ENCODE measurements at places on chromosomes 2 and 18.

DNA sequence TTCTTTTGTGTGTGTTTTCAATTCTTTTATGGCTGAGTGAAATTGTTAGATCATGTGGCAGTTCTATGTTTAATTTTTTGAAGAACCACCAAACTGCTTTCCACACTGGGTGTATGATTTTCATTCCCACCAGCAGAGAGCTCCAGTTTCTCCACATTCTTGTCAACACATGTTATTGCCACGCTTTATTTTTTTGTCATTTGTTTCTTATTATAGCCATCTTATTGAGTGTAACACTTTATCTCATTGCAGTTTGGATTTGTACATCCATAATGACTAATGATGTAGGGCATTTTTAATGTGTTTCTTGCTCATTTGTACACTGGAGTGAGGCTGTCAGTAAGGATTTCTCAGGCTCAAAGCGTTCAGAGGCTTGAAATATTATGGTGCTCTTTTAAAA is 184.2 kb downstream of the PIEZO2 start:
- DNase-seq, result no peak

GRCh38 chr2:219663116-219663762 is 35.8 kb downstream of the SLC4A3 start:
- DNase-seq, result no peak

- DNase-seq, result no peak
Measured at GRCh38 chr2:224166654-224167053, 127.6 kb upstream of the SERPINE2 start.

DNA sequence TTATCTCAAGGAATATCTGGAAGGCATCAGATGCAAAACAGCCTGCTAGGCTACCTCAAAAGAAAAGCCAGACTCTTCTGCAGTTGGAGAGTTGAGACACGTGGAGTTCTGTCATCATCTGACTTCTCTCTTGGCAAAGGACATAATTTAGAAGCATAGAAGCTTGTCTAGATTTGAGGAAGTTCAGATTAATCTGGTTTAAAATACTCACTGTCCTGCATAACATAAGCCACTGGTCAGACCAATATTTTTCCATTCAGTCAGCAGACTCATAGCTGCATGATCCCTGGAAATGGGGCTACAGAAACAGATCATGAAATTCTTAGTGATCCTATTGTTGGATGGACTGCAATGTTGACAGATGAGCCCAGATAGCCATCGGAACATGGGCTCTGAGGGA is 349.0 kb downstream of the TXNL1 start:
- DNase-seq, result no peak

- DNase-seq, result no peak
Measured at GRCh38 chr2:220528180-220528675, 900.8 kb downstream of the SLC4A3 start.

DNA sequence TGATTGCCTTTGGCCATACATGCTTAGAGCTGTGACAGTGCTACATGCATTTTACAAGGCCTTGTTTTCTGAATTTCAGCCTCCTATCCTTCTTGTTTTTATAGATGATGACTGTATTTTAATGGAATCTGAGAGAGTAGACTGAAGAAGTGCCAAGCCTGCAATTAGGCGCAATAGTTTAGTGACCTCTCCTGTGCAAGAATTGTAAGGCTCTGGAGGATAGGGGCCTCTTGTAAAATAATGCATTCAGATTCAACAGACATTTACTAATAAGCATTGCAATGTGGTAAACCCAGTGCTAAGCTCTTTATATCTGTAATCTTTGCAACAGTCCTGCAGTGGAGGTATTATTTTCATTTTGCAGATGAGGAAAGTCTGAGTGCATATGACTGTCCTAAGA is 105.5 kb downstream of the TDRD15 start:
- DNase-seq, result no peak

DNA sequence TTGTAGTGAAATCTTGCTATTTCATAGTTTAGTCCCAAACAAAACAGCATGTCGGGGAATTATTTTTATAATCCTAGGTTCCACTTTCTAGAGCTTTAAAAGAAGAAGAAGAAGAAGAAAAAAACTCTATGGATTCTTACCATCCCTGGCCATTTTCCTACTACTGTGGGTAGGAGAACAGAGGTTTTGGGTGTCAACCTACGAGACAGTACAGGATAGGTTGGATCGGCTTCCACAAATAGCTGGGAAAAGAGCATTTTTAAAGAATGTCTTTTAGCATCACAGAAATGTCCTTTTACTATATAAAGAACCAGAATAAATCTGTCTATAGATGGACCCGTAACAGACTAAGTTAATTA is 65.2 kb downstream of the RBMS1 start:
- DNase-seq, result no peak

DNA sequence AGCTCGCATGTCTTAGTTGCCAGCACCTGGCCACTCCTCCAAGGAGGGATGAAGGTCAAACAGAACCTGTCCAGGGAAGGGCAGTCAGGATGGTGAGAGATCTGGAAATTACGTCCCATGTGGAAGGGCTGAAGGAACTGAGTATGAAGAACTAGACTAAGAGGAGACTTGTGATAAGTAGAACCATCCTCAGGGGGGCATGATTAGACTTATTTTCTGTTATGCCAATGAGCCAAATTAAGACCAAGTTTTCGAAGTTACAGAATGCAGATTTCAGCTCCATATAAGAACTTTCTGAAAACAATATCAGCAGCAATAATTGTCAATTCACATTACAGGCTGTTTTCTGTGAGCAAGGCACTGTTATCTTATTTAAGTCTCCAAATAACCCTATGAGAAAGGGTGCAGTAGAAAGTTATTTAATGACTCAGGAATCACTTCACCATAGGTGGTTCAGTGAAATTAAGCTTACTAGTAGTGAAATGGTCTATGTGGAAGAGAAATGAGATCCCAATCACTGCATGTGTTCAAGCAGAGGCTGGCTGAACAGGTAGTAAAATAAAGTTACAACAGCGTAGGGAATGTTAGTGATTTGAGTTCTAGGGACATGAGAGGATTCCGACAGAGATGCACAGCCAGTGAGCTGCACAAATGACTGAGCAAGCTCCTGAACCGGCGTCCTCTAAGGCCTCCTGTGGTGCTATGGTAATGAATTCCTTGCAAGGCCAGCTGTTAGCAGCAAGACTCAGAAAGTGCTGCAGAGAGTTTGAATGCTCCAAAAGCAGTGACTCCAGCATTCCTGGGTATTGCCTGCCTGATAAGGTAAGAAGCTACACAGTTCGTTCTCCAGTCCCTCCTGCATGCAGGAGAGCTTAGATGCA is 4.5 kb upstream of the DYM start:
- DNase-seq, result no peak

DNA sequence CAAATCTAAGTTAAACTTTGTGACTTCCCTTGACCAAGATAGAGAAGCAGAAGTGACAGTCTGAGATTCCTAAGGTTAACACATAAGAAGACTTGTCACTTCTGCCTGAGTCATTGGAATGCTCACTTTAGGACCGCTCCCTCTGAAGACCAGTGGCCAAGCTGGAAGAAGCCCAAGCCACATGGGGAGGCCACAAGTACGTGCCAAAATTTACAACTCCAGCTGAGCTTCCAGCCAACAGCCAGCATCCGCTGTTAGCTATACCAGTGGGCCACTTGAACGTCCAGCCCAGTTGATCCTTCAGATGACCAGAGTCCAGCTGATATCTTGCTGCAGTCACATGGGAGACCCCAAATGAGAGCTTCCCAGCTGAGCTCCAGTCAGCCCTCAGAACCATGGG is 18.1 kb upstream of the ANTXR1 start:
- DNase-seq, result no peak

DNA sequence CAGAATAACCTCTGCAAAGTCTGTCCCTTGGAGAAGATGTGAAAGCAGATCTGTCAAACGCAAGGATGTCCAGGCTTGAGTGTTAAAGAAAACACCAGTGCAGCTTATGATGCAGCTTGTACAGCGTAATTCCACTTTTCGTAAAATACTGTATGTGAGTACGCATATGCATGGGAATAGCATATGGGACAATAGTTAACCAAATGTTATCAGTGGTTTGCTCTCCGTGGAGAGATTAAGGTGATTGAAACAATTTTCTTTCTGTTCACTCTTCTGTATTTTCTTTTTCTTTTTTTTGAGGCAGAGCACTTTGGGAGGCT is 27.2 kb downstream of the ATOH8 start:
- no peak for DNase-seq

- no peak for DNase-seq
Measured at GRCh38 chr2:102463160-102463559, 9.9 kb upstream of the SLC9A4 start.

- no peak for DNase-seq
Measured at GRCh38 chr18:56351911-56352500, 286.4 kb downstream of the TXNL1 start.

DNA sequence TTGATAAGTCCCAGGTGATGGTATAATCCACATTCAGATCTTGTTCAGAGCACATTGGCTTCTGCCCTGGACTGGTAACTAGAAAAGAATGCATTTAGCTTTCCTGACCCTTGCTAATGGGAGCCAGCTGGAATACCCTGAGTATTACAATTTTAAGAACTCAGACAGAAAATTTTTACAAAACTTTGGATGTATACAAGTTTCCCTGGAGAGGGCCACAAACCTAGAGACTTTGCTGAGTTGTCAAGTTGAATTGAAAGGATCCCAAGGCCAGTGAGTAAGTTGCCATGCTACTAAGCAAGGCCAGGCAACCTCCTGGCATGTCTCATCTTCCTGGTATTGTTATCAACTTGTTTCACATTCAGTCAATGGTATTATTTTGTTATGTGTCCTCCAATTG is 20.0 kb upstream of the NABP1 start:
- no peak for DNase-seq

DNA sequence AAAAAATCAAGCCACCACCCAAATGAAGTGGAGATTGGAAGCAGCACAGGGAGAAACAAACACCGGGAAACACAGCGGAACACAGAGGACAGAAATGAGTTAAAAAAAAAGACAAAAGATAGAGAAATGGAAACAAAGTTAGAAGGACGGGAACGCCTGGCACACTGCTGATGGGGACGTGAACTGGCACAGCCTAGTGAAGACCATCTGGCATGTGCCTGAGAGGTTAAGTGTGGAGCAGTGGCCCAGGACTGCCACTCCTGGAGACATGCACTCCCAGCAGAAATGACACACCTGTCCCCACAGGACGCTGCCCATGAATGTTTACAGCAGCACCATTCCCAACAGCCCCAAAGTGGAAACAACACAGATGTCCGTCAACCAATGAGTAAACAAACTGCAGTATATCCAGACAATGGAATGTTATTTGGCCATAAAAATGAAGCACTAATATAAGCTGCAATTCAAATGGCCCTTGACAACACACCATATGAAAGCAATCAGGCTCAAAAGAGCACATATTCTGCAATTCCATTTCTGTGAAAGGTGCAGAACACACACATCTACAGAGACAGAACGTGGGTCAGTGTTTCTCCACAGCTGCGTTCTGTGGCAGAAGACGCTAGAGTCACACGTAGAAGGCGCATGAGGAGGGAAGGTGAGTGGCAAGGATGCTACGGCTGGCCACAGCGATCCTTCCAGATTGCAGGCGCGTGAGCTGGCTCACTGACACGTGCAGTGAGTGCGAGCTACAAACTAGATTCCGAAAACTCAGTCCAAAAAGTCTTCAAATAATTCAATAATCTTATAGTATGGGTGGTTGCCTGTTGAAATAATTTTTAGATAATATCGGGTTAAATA is 24.6 kb downstream of the THAP4 start:
- no peak for DNase-seq

DNA sequence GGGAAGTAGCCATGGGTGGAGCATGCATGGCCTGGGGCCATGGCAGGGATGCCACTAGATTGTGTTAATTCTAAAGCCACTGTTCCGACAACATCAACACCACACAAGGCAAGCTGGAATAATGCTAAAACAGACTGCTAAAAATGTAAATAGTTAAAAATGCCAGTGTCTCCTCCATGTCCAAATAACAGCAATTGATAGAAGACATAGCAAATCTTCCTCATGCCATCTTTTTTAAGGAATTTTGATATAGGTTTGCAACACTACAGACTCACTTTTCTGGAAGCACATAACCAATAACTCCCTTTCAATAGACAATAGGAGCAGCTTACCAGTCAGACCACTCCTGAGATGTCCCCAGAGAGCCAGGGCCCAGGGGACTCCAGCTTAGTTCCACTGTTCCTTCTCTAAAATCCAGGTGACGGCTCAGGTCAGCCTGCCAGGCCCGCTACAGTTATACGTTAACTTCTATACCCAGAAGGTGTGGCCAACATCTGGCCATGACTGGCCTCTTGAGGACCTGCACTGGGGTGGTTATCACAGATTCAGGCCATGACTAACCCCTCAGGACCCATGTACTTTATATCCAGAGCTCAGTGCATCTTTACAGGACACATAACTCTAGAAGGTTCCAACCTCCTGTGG is 20.3 kb downstream of the TUBB6 start:
- DNase-seq, result no peak

DNA sequence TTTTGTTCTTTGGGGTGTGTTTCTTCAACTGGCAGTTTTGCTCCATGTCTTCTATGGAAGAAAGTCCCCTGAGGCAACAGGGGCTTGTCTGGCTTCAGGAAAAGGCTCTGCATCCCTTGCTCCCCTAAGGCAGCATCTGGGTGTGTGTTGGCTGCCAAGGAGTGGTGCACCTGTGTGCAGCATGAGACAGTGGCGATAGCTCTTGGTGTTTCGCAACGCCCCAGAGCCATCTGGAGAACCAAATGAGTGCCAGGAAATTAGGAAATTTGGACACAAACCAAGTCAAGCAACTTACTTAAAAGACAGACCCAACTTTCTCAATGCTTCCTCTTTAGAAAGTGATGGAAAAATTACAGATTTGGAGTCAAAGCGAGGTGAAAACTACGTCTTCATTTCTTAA is 1044.4 kb upstream of the CNTNAP5 start:
- no peak for DNase-seq

- no peak for DNase-seq
Measured at GRCh38 chr18:24809173-24809950, 348.9 kb downstream of the HRH4 start.

- no peak for DNase-seq
Measured at GRCh38 chr2:175626796-175627195, 375.3 kb downstream of the LNPK start.

GRCh38 chr2:24856791-24857211 is 63.2 kb downstream of the ADCY3 start:
- no peak for DNase-seq

DNA sequence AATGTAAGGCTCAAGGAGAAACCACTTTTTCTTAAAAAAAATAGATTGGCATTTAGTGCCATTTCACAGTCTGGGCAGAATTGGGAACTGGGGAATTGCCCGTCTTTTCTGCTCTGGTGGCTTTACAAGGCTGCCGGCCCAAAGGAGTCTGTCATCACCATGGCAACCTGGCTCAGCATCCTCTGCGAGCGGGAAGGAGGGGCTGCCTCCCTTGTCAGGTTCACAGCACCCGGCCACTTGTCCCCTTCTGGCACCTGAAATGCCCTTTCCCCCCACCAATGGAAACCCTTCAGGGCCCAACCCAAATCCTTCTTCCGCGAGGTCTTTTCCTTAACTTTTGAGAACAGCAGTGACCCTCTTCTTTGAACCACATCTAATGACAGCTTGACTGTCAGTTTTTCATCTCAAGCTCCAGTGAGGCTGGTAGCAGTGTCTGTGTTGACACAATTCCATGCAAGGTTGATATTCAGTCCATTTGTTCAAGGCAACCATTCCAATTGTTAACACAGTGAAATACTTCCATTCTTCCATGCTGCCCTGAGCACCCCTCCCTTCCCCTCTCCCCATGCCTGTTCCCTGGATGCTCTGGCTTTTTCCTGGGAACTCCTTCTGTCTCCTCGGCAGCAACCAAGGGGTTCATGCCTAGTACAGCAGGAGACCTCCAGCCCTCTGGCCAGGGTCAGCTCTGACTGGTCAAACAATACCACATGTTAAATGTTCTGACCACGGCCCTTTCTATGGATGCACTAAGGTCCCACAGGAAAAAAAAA is 79.6 kb downstream of the DNER start:
- DNase-seq, result no peak

- no peak for DNase-seq
Measured at GRCh38 chr18:74514860-74515495, 18.8 kb downstream of the CNDP2 start.

All from stimulated activated CD4-positive, alpha-beta T cell treated with anti-CD3 and anti-CD28 coated beads, Interleukin-12 subunit alpha, Interleukin-12 subunit beta, amount 100 ng/mL, for 4 hours (primary cell).